ENCODE measurements at places on chromosomes 3 and 15.

DNA sequence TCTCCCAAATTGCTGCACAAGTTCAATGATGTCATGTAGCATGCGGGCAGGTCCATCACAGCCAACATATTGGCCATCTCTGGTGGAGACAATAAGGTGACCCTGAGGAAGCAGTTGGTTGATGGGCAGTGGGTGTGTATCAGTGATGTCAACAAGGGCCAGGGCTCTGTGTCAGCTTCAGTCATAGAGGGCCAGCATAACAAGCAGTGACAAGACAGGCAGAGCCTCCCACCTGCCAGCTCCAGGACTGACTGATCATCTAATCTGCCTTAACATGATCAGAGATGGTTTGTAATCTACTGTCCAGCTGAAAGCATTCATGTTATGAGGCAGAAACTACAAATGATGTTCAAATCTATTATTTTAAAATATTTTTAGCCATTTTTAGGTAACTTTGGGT lies 62.3 kb downstream of the GLB1 start:
- DNase-seq, result no peak

DNA sequence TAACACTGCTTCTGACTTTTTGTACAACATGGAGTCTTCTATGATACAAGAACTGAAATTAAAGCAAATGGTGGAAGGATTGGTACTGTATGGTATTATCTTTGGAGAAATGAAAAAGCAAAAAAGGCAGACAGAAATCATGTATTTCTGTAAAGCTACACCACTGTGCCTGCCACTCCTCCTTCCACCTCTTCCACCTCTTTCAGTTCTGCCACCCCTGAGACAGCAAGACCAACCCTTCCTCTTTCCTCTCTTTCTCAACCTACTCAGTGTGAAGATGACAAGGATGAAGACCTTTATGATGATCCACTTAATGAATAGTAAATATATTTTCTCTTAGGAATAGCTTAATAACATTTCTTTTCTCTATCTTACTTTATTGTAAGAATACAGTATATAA lies 57.0 kb downstream of the CD200 start:
- DNase-seq, result no peak

- DNase-seq, result no peak
Observed at GRCh38 chr3:191369616-191370010, 39.3 kb upstream of the UTS2B start.

GRCh38 chr15:51736751-51737521 lies 519 bp downstream of the LYSMD2 start:
- DNase-seq, result peak; percentile 21

- DNase-seq, result no peak
Observed at GRCh38 chr15:25801586-25802284, 61.4 kb downstream of the ATP10A start.

DNA sequence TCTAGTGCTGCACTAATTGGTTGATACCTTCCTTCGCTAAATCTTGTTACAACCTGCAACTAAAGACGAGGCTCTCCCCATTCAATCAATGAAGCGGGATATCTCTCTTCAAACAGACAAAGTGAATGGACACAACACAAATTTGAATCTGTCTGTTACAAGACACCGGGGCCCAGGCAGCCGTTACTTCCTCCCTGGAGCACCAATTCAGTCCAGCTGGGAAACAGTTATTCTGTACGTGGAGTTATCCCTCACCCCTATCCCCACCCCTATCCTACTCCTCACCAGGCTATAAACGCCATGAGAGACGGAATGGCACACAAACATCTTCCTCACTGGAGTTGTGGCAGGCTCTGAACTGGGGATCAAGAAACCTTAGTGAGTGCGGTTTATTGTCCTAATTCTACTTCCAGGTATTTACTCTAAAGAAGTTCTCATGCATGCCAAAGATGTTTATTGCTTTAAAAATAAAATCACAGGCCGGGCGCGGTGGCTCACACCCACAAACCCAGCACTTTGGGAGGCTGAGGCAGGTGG lies 181.8 kb downstream of the FOXP1 start:
- no peak for DNase-seq

GRCh38 chr3:30156586-30157498 lies 449.6 kb upstream of the TGFBR2 start:
- DNase-seq, result no peak

DNA sequence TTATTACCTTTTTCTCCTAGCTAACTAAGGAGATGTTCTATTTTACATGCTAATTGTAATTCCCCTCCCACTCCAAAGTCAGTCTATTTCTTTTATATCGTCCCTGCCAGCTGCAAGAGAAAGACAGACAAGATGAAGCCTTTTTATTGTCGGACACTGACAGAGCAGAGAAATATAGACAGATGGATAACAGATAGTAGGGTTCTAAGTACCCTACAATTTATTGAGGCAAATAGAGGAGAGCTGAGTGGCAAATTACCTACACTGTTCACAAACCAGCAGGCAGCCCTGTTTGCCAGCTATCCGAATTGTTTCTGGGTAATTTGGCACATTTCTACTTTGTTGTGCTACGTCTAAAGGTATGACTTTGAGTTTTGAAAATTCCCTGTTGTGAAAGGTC lies 392.3 kb upstream of the ZNF717 start:
- DNase-seq, result no peak
